Stimulated activated CD4-positive, alpha-beta T cell treated with anti-CD3 and anti-CD28 coated beads, Interleukin-15, amount 100 ng/mL, for 1 hour (primary cell): ENCODE measurements at places on chromosomes 4 and X.

- no peak for DNase-seq
These were observed 15.3 kb downstream of the PHEX start for GRCh38 chrX:22047468-22047867.

DNA sequence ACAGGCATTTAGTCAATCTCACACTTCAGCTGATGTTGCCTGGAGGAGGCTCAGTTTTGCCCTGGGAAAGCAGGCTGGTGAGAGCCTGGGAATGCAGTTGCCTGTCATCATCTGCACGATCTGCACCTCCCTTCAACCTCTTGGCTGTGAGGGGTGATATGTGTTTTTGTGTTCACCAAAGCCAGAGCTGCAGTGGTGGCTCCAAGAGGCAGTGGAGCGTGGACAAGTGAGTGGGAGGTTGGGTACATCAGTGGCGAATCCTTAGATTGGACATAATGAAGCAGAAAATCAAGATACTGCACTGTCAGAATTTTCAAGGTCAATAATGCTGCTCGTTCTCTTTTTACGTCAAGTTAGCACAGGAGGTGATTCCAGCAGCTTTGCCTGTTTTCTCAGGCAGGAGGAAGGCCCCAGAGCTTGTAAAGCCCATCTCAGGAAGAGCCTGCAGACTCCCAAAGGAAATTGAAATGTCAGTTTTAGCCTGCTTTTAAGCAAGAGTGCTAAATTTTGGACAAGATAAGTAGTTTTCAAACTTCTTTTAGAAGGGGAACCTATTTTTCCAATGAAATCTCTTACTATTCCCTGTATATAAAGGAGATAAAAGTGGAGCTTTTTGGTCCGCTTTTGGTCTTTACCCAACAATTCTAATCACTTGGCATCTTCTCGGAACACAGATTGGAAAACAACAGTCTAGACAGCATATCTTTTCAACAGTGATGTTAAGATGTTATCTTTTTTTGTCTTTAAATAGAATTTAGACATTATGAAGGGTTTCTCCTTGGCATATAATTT is 92.8 kb downstream of the FRAS1 start:
- no peak for DNase-seq

DNA sequence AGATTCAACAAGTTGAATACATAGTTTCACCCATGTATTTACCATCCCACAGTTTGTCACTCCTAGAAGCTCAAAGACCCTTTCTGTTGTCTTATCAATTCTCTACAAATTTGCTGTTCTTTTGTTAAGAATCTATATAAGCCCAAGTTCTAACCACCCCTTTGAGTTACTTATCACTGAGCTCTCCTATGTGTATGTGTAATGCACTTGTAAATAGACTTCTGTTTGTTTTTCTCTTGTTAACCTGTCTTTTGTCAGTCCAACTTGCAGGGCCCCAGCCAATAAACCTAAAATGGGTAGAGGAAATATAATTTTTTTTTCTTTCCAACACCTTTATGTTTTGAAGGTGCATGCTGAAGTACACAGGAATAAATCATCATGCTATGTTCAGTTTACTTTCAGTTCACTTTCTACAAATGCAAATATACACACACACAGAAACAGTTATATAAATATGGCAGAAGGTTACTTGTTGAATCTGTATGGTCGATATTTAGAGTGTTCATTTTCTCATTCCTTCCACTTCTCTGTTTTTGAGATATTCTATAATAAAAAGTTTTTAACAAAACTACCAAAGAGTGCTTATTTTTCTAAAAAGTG is 22.3 kb upstream of the CLOCK start:
- DNase-seq, result no peak

DNA sequence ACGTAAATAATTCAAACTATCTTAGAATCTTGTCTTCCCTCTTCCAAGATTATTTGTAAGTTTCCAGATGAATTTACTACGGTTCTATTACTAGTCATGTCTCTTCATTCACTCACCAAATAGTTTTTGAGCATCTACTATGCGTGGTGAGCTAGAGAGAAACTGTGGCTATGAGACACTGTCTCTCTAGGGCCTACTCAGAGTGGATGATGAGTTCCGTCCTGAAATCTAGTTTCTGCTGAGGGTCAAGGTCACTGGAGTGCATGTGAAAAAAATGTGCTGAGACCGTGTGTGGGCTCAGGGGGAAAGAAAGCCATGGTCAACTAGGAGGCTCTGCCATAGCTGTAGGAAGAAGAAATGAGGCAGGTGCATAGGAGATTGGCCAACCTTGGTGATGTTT is 320.2 kb upstream of the GATB start:
- DNase-seq, result no peak

DNA sequence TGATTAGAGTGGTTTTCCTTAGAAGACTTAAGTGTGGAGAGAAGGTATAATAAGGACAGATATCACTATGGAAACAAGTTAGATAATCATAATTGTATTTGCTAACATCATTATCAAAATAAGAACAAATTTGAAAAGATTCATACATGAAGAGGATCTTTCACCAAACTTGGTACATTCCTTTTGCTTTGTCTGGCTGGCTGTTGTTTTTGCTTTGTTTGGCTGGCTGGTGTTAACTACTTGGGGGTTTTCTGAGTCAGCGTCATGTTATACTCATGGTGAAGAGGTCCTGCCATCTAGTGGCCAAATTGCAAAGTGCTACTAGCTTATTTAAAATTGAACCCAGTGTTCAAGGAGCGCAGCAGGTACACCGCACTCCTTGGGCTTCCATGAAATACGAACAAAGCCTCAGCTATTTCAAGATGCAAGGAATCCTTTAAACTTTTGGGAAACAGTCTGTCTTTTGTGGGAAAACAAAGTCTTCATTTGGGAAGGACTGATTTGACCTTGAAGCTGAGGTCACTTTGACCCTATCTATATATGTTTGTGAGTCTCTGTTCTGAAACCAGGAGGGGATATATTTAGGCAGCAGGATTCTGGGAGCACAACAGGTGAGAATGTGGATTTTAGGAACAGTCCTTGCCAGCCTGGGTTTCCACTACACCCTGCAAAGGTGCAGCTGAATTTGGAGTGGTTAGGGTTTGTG is 129.7 kb downstream of the PLS3 start:
- DNase-seq, result no peak

GRCh38 chr4:73599182-73599581 is 21.1 kb downstream of the RASSF6 start:
- no peak for DNase-seq

- no peak for DNase-seq
These were observed 185.3 kb downstream of the MID1IP1 start for GRCh38 chrX:38986586-38986985.

DNA sequence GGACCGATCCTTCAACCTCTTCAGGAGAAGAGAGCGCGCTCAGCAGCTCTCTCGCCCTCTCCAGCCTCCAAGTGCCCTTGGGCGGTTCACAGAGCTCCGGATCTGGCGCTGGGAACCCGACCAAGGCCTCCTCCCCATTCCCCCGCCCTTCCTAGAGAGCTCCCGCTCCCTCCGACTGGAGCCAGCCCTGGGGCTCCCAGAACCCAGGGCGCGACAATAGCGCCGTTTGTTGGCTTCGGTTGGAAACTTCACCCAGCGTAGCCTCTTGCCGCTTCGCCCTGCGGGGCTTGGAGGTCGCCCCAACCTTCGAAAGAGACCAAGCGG is 3.1 kb upstream of the SOX3 start:
- DNase-seq, result no peak

- no peak for DNase-seq
These were observed 136.4 kb upstream of the FGF13 start for GRCh38 chrX:138847930-138848329.

DNA sequence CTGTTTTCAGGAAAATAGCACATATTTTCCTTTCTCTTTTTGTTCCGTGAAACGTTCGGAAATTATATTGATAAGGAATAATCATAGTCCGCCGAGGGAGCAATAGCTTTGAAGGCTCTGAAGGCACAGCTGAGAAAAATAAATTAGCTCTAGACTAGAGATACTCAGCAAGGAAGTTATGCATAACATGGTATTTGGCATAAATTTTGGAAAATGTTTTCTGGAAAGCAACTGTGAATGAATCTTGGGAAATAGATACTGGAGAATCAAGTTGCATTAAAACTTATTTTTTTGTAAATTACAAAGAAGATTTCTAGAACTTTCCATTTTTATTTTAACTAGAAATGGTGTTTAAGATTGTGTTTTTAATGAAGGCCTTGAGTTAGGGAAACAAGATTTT is 92.4 kb downstream of the HPRT1 start:
- no peak for DNase-seq

DNA sequence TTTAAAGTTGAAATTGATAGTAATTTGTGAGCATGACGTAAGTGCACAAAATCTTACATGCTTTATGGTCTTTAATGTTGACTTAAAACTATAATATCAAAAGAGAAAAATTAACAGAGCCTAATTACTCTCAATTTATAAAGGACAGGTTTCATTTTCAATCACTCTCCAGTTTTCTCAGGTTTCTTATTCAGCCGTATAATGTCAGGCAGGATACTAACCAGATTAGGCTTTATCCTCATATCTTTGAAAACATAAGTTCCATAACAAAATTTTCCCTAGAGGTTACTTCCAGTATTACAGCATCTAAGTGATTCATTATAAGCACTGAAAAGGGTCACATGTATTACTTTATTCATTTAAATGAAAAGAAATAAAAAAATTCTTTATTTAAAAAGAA is 492.1 kb downstream of the PACRGL start:
- no peak for DNase-seq

DNA sequence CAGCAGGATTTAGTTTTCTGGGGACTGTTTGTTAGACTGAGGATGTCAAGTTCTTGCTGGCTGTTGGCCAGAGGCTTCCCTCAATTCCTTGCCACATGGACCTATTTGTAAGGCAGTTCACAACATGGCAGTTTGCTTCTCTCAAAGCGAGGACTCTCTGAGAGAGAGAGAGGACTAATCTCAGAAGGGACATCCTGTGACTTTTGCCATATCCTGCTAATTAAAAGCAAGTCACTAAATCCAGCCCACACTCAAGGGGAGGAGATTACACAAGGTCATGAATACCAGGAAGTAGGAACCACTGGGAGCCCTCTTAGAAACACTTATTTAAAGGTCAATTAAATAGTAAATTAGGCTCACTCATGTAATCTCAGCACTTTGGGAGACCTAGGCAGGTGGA is 38.2 kb downstream of the PPP1R2C start:
- no peak for DNase-seq

GRCh38 chrX:71619193-71619592 is 882 bp upstream of the CXCR3 start:
- peak; percentile 26 for DNase-seq

DNA sequence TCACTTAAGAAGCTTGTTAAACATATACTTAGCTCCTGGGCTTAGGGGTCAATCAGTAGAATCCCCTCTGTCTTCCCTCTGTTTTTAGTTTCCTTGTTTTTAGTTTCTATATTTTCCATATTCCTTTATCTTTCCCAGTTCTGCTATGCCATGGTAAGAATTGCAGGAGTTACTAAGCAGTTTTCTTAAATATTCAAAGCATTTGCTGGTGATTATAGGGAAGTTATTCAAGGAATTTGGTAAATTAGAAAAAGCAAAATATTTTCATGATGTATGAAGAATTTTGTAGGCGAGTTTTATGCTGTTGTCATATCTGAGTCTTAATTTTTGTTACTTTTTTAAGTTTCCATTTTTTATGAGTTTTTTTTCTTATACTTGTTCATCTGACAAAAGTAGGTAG is 91.6 kb upstream of the NUDT6 start:
- no peak for DNase-seq

DNA sequence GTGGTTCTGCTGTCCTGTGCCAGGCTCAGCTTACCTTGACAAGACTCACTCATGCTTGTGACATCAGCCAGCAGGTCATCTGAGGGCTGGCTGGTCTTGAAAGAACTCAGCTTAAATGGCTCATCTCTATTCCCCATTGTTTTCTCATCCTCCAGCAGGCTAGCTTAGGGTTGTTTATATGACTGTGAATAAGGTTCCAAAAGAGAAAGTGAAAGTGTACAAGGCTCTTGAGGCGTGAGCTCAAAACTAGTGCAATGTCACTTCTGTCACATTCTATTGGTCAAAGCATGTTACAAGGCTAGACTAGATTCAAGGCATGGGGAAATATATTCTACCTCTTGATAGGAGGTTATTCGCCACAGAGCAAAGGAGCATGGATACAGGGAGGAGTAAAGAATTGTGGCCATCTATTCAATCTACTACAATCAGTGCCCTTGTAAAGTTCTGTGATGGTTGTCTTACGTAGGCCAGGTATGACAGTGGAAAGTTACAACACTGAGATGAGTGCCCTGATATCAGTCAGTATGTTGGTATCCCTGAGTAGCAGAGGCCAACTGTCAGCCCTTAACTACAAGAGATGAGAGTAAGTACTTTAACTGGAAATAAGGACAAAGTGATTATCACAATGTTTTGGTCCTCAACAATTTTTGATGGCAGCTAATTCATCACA is 19.8 kb upstream of the TMLHE start:
- no peak for DNase-seq

GRCh38 chr4:158811704-158812103 is 42.9 kb downstream of the FNIP2 start:
- no peak for DNase-seq

DNA sequence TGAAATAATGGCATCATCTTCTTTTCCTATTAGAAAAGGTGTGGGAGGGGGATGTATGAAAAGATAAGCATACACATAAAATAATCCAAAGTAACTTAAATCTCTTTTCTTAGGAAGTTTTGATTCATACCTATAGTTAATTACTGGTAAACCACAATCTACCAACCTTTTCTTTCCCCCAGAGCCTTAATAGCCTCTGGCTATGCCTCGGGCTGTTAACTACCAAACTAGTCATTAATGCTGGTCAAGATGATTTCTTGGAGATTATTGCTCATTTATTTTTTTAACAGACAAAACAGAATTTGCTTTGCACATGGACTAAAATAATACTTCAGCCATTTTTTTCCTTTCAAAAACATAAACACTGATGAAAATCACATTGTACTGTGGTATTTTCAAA is 16.9 kb downstream of the NAA11 start:
- DNase-seq, result no peak

DNA sequence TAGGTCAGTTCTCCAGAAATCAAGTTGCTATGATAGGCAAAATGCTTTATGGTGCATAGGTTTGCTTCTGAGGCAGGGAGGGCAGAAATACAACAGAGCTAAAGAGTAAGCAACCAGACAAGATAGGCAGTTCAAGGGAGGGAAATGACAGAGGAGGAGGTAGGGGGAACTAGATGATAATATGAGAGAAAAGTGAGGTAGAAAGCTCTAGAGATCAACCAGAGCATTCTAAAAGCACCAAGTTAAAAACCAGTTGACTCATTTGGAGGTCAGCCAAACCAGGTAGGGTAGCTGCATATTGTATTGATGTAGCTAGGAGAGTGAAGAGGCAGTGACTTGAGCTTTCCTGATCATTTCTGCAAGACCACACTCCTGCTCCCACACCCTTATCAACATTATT is 49.0 kb upstream of the SLC16A2 start:
- no peak for DNase-seq

DNA sequence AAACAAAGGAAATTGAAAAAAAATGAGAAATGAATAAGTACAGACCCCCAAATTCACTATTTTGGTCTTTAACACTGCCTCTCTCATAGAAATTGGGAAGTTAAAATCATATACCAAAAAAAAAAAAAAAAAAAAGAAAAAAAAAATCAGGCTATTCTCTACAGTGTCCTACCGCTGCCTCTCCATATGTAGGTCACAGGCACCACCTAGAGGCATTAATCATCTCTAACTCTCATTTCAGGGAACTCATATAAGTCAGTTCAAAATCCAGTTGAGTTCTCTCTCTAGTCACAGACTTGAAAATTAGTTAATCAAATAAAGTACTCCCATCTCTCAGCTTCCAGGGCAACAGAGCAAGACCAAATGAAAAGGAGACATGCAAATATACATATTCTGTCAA is 47.9 kb downstream of the COX18 start:
- DNase-seq, result no peak

GRCh38 chr4:73705056-73705432 is 35.3 kb upstream of the CXCL8 start:
- no peak for DNase-seq

GRCh38 chr4:175339100-175339707 is 421.0 kb downstream of the ADAM29 start:
- no peak for DNase-seq
